ENCODE measurements at places on chromosomes 5 and 9.

DNA sequence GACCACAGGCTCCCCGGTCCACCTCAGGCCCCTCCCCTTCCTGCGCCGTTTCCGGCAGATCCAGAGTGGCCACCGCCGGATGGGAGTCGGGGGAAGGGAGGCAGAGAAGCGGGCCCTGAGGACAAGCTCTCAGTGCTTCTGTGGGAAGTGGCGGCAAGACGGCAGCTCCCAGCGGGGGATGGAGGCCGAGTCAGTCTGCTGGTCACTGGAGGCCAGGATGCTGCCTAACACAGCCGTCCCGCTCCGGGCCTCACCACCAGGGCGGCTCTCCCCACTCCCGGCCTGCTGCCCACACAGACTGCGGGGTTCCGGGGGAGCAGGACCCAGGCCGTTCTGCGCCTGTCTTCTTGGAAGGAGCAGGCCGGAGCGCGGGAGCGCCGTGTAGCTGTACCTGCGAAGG, 31.4 kb downstream of the FXN start:
- no peak for DNase-seq

DNA sequence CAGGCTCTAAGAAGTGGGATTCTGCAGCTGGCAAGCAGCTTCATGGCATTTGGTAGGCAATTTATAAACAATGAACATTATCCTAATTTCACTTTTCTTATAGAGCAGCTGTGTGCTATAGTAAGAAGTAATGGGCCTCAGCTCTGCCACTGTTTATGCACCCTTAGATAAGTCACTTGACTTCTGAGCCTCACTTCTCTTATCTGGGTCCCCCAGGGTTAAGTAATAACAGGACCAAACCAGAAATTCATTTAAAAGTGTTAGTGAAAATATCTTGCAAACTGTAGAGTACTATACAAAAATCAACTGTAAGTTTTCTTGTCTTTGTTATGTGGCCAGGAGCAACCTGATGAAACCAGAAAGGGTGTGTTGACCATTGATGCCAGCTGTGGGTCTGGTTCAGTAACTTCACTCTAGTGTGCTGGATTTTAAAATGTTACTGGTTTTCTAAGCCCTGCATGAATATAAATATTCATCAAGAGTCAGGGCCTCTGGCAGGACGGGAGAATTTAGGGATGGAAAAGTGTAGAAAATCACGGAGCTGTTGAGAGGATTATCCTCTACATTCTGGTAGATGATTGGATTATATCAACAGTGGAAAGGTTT, 24.2 kb downstream of the TNFAIP8 start:
- DNase-seq = no peak

GRCh38 chr9:69806627-69807026, 14.0 kb upstream of the CFAP95 start:
- DNase-seq = no peak

DNA sequence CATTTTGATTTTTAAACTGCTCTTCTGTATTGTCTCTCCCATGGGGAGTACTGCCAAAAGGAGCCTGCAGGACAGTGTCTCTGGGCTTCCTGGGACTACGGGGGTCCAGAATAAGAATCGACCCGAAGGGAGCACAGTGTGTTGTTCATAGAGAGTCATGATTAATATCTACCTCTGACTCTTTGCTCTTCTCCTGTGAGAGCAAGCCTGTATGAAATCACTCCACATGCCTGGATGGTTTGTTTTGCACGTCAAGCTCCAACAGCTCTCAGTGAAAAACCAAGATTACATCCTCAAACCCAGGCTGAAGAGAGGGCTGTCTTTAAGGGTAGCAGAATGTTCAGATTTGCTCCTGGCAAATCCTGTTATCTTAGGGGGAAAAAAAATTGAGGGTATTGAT, 1860.0 kb upstream of the WWC1 start:
- no peak for DNase-seq

GRCh38 chr5:169637085-169637548, at the start of gene DOCK2:
Gene DOCK2 (plus strand): TSS chr5:169637275. CDS start chr5:169637327, 52 bp downstream.
- DNase-seq = no peak

- DNase-seq = no peak
These were observed 2.8 kb downstream of the JAKMIP2 start for GRCh38 chr5:147779694-147780093.

DNA sequence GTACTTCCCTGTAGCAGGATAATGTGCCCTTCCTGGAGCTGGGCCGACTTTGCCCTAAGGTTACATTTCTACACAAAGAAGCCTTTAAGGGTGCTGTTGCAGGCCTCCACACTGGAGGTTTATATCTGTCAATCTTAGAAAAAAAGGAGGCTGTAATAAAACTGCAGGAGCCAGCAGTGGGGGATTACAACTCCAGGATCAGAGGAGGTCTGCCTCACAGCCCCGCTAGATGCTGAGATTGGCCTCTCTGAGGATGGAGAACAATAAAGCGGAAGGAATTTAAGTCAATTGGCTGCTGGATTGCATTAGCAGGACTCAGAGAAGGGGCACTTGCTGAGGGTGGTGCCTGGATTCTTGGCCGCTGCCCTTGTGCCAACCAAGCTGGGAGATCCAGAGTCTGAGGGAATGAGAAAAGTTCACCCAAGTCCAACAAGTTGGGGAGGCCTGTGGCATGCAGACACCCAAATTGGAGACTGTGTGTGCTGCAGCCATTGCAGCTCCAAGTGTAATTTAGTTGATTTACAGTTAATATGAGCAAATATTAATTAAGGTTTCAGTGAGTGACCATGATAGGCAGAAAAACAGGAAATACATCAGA, 99.0 kb upstream of the SSBP2 start:
- DNase-seq = no peak

GRCh38 chr9:132595319-132595718, 12.9 kb downstream of the BARHL1 start:
- DNase-seq = no peak

- no peak for DNase-seq
These were observed 43.7 kb downstream of the STK10 start for GRCh38 chr5:172144291-172144815.

DNA sequence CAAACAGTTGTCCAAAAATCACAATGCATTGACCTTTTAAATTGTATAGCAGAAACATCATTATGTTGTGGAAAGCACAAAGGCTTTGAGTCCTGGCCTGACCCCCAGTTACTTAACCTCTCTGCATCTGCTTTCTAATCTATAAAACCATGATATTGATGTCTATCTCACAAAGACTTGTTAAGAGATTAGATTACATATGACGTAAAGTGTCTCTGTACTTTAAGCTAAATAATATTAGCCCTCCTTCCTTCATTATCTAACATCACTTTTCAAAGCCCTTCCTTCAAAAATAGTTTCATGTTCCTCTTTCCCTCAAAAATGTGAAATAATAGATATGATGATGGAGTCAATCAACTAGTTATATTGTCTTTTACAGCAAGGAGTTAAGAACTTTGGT, 3.4 kb downstream of the ADAMTS6 start:
- DNase-seq = no peak

- DNase-seq = no peak
These were observed 4.2 kb downstream of the USP20 start for GRCh38 chr9:129839324-129840023.

Data from SW 1271 (cell line).